ENCODE measurements at places on chromosomes 1 and 21.

- DNase-seq = peak; percentile 87
Observed at GRCh38 chr1:8702850-8703810, 114.3 kb downstream of the RERE start.

DNA sequence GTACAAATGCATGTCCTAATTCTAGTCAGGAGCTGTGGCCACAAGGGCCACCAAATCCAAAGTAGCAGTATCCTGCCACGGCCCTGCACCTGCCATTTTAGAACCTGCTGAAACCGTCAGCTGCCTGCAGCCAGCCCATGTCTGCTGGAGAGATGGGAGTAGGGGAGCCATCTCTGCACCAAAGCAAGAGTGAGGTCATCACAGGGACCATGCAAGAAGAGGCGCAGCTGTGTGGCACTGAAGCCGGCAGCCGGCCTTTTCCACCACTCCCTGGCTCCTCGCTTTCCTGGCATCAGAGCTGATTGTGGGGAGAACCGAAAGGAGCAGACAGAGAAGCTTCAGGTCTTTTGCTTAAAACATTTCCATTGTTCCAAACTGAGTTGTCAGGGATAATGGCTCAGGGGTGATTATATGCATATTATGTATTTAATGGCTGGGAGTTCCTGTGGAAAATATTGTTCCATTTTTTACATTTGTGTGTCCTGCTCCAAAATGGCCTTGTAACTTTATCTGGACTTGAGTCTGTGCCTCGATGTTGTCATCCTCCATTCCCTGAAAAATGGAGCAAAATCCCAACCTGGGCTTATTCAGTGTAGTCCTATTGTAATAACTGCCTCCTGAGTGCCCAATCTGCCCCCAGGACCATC is 18.7 kb upstream of the NBL1 start:
- no peak for DNase-seq

DNA sequence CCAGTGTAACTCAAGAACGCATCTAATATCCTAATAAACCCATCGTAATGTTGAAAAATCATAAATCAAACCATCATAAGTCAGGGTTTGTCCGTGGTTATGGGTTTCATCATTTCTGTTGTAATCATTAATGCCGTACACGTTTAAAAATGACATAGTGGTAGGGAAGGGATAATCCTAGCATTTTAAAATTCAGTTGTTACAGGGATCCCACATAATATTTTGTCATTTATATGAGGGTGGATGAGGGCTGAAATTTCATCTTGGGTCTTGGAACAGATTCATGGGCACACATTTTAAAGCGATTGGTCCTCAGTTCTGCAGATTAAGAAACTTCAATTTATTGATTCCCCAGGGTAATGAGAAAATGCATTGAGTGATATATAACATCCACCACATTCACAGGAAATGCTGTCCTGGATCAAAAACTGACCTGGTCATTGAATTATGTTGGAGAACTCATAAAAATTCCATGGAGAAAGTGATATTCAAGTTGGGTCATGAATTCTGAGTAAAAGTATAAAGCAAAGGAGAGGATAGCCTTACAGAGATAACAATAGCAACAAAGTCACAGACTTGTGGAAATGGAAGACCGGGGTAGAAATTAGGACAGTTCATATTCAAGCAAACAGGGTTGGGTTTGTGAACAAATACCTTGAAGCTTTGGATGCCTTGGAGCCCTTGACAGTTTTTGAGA is 1527.3 kb upstream of the TPTE start:
- DNase-seq = no peak

GRCh38 chr1:10756842-10757241 is 39.6 kb downstream of the CASZ1 start:
- no peak for DNase-seq

DNA sequence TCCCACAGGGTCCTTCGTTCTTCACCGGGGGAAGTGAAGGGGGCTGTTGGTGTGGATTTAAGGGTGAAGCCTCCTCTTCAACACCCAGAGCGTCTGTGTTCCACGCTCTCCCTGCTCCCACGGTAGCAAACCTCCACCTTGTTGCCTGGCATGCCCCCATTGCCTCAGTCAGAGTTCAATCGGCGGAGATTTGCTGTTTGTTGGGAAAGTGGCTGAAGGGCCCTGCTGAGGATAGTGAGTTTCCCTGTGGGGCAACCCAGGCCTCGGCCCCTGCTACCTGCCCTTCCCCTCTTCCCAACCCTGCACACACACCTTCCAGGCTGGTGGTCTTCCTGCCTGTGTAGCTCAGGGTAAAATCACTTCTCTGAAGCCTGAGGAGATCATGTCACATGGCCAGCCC is 60.5 kb downstream of the TOR1AIP2 start:
- DNase-seq = no peak

DNA sequence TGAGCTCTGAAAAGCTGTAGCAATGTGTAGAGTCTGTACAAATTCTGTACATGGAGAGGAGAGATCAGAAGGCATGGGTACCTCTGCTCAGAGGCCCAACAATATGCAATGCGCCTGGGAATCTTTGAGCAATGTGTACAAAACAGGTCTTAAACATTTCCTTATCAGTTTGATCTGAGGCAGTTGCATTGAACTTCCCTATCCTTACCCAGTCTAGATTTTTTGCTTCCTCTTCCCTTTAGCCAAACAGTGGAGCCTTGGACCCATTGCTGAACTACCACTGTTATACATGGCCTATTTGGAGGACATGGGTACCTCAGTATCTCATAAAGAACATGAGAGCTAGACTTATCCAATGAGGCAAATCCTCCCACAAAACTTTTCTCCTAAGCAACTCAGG is 12.6 kb upstream of the MNDA start:
- DNase-seq = no peak

- no peak for DNase-seq
Observed at GRCh38 chr1:169970114-169970513, 76.4 kb upstream of the SCYL3 start.

DNA sequence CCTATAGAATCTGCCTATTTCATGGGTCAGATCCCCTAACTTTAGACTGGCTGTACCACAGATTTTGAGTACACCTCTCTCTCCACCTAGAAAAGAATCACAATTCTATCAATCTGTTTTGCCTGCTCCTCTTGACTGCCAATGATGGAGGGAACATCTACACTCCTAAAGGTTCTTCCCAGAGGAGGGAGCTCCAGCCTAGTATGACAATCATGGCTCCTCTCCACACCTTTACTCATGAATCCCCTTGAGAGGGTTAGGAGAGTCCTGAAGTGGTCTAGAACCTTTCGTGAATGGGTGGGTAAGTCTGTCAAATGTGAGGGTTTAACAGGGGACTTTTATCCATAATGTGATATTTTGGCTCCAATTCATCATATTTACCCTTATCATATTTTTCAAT is 48.0 kb downstream of the DNAI4 start:
- no peak for DNase-seq

DNA sequence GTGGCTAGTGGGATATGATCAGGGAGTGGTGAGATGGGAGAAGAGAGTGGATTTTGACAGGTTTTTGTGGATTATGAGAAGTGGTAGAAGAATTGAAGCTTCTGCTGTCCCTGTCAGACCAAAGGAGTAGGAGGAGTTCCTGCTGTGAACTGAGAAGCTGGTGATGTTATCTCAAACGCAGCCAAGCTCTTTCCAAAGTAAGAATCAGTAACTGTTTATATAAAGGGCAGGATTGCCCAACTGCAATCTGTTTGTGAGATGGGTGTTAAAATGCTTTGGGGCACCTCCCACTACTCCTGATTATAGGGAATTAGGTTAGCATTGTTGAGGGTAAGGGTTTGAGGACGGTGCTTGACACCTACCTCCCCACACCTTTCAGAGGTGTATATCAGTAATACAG is 60.5 kb upstream of the USP25 start:
- no peak for DNase-seq

DNA sequence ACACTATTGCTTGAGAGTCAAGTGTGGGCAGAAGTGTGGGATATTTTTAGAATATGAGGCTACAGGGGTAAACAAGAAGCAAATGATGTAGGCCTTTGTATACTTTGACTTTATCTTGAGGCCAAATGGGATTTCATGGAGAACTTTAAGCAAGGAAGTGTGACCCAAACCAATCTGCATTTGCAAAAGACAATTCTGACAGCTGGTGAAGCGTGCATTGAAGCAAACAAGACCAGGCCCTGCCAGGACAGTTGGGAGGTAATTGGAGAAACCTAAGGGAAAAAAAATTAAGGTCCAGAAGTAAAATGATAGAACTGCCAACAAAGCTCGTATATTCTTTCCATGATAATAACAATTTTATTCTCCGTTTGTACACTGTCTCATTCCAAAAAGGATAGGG is 168.3 kb downstream of the TM2D1 start:
- DNase-seq = no peak

DNA sequence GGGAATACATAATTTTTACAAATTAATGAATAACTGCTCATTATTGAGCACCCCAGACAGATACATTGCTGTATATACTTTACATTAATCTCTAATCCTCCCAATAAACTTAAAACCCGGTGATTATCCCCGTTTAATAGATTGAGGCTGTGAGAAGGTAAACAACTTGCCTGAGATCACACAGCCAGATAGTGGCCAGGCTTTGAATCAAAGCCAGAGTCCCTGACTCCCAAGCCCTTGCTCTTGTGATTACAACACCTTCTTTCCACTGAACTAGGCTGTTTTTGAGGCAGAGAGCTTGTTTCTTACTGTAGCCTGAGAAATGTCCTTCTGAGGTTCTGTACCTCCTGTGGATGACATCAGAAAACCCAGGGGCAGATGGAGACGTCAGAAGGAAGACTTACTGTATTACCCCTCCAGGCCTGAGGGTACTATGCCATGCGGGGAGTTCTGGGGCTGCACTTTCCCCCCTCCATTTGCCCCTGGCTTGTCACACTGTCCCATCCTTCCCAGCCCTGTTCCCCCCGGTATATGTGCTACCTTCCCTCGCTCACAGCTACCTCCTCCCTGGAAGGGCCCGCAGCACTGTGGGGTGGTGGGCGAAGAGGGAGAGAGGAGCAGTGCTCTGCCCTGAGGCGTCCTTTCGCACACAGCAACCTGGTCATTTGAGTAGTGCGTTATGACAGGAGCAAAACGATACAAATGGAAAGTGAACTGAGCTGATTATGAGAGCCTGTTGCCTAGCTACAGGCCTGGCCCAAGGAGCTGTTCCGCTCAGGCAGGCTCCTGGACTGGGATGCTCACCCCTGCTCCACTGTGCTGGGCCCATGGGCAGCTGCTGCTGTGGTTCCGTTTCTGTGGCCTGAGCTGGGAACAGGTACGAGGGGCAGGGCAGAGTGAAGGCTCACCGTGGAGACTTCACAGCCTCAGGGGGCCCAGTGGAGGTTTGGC is 4.6 kb downstream of the KCNC4 start:
- DNase-seq = no peak

- no peak for DNase-seq
Observed at GRCh38 chr1:217525773-217526490, 105.0 kb downstream of the GPATCH2 start.

- no peak for DNase-seq
Observed at GRCh38 chr1:44501047-44501890, 96.2 kb downstream of the RNF220 start.

DNA sequence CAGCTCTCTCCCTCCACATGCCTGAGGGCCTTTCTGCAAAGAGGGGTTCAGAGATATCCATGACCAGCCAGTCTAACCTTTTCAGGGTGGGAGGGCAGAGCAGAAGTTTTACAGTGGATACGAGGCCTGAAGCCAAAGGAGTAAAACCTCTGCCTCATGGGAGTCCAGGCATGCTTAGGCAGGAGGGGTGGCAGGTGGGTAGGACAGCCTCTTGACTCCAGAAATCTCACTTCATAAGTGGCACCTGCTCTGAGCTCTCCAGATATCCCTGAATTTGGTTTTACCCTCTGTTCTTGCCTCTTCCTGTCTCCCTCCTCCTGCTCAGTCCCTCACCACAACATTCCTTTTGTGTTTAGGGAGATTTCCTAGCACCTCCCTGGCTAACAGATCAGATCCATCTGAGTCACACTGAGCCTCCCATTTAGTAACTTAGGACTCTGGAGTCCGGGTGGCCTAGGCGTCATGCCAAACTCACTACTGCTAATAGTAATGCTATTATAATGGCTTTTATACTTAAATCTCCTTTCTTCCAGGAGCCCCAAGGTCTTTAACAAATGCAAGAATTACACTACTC is 201.0 kb downstream of the HS2ST1 start:
- no peak for DNase-seq

All from NCI-H1930 (cell line).